ENCODE measurements at places on chromosomes 7 and 10. TPM values are rescaled to one million over a fixed set of nuclear protein-coding genes. Genes with fewer than 3 reads are reported as not detected.

- DNase-seq, result no peak
Observed at GRCh38 chr7:115933471-115933870, 97.1 kb downstream of the TFEC start.

Gene CASD1
- 23.9 TPM for total RNA-seq

GRCh38 chr7:148967032-148967372 lies 61.3 kb downstream of the PDIA4 start:
- no peak for DNase-seq

GRCh38 chr7:96648784-96649183 lies 60.9 kb downstream of the SEM1 start:
- no peak for DNase-seq

DNA sequence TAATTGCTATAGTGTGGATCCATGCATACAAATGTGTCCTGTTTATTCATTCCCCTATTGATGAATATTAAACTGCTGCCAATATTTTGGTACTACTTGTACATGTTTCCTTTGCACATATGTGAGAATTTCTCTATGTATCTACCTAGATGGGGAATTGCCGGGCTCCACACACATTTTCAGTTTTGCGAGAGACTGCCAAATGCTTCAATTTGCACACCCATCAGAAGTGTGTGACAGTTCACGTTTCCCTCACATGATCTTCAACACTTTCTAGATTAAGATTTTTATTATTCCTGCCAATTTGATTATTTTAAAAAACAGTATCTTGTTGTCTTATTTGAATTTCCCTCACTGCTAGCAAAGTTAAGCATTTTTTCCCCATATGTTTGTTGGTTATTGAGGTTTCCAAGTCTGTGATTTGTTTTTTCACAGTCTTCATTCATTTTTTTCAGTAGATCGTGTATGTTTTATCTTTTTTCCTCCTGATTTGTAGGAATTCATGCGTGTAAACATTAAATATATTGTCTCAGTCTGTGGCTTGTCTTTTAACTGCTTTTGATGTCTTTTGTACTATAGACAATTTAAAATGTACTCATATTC lies 2.4 kb upstream of the KLF14 start:
- DNase-seq, result no peak

- DNase-seq, result no peak
Observed at GRCh38 chr7:81232084-81232799, 313.4 kb upstream of the SEMA3C start.

Gene CRTAC1
- not detected for total RNA-seq

DNA sequence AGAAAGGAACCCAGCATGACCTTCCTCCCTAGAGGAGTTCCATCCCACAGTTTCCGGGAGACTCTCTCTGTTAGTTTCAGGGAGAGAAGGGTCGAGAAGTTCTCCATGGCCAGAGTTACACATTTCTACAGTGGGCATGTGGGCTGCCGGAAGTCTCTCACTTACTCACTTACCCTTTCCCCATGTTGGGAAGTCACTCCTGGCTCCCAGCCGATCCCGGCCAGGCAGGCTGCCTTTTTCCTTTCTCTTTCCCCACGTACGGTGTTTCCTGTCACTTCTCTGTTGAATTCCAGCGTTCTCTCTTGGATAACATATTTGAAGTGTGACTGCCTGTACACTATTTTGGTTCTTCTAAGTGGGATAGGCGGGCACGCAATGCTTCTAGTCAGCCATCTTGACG lies 3.5 kb downstream of the TEX36 start:
- no peak for DNase-seq

DNA sequence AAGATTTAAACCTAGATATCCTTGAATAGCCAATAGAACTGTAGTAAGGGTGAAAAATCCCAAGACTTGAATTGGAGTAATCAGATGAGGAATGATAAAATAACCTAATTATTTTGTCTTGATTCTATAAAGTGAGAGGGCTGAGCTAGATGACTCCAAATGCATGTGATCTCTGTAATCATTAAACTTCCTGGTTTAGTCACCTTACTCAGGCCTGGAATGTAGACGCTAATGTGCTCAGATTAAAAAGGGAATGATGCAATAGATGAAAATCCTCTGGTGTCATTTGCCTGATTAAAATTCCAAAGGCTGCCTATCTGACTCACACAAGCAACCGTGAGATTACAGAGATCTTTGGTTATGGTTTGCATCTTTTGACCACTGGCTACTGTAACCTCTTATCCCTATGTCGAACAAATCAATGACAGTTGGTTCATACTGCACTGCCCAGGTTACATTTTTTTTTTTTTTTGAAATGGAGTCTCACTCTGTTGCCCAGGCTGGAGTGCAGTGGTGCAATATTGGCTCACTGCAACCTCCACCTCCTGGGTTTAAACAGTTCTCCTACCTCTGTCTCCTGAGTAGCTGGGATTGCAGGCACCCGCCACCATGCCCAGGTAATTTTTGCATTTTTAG lies 2.9 kb upstream of the HKDC1 start:
- no peak for DNase-seq

Gene PNLIPRP1
- total RNA-seq, result not detected

DNA sequence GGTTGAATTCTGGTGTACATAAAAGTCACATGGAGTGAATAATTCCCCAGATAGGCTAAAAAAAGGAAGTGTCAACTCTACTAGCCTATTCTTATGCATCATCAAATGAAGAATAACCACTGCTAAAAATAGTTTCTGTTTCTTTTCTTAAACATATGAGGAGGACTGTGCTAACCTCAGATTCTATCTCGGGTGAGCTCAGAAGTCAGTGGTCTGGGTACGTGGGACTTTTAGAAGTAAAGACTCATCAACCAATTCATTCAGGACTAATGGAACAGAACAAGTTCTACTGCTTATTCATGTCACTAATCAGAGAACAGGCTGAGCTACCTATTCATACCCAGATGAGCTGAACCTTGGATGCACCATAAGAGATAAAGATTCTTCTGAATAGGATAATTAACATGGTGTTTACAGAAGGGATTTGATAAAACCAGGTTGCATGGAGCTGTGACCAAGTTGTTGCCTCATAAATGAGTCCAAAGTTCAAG lies 9.5 kb upstream of the ASAH2 start:
- DNase-seq, result no peak

DNA sequence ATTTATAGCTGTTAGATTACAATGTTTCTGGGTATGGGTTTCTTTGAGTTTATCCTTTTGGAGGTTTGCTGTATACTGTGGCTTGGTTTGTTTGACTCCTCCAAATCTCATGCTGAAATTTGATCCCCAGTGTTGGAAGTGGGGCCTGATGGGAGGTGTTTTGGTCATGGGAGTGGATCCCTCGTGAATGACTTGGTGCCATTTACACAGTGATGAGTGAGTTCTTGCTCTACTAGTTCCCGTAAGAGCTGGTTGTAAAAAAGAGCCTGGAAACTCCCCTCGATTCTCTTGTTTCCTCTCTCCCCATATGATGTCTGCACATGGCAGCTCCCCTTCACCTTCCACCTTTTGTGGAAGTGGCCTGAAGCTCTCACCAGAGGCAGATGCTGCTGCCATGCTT lies 324.1 kb downstream of the C7orf25 start:
- no peak for DNase-seq

DNA sequence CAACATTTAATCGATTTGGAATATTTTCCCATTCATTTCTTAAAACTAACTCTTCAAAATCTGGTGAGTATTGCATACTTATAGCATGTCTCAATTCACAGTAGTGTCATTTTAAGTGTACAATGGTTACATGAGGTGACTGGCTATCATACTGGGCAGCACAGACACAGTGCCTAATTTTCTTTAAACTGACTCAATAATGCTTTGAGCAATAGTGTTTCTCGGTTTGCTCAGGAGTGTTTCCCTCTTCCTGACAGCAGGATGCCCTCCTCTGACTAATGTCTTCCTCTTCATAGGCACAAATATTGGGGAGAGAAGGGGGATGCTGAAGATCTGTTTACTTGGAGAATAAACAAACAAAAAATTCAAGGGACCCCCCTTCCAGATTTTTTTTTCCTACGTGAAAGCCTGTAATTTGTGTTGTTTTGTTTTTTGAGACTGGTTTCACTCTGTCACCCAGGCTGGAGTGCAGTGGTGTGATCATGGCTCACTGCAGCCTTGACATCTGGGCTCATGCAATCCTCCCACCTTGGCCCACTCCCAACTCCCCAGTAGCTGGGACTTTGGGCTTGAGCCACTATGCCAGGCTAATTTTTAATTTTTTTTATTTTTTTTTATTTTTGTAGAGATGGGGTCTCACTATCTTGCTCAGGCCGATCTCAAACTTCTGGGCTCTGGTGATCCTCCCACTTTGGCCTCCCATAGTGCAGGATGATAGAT lies 2.2 kb downstream of the MRC1 start:
- no peak for DNase-seq

GRCh38 chr7:124101173-124101768 lies 68.4 kb upstream of the TMEM229A start:
- DNase-seq, result no peak

- no peak for DNase-seq
Observed at GRCh38 chr7:64183126-64183742, 23.8 kb upstream of the ZNF735 start.

Gene OR13A1
- total RNA-seq, result not detected

Gene INMT
- total RNA-seq, result 3.2 TPM

DNA sequence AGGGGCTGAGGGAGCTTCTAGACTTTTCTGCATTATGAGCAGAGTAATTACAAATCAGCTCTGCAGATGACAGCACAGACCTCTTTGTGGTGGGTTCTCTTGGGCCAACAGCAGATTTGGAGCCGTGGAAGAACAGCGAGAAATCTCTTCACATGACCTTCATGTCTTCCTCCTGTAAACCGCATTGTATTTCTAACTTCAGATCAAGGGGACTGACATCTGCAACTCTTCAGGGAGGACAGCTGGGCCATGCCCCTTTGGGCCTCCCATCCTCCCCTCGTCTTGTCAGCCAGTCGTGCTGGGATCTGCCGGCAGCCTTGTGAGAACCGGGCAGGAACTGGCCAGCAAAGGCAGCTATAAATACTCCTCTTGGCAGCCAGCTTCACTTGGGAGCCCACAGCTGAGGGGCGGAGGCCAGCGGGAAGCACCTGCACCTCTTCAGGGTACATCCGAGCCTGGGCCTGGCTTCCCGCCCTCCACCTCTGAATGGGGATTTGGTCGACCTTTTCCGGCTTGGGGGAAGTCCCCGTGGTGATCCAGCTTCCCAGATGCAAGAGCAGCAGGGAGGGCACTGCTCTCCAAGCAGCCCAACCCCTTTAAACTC lies 54.7 kb downstream of the STEAP1B start:
- peak; percentile 70 for DNase-seq

Gene PLAU
- 2.4 TPM for total RNA-seq

Gene CSTF2T
- total RNA-seq, result 15.9 TPM

Gene KLF14
- total RNA-seq, result not detected

GRCh38 chr7:126698446-126698845 lies 554.3 kb downstream of the GRM8 start:
- no peak for DNase-seq

DNA sequence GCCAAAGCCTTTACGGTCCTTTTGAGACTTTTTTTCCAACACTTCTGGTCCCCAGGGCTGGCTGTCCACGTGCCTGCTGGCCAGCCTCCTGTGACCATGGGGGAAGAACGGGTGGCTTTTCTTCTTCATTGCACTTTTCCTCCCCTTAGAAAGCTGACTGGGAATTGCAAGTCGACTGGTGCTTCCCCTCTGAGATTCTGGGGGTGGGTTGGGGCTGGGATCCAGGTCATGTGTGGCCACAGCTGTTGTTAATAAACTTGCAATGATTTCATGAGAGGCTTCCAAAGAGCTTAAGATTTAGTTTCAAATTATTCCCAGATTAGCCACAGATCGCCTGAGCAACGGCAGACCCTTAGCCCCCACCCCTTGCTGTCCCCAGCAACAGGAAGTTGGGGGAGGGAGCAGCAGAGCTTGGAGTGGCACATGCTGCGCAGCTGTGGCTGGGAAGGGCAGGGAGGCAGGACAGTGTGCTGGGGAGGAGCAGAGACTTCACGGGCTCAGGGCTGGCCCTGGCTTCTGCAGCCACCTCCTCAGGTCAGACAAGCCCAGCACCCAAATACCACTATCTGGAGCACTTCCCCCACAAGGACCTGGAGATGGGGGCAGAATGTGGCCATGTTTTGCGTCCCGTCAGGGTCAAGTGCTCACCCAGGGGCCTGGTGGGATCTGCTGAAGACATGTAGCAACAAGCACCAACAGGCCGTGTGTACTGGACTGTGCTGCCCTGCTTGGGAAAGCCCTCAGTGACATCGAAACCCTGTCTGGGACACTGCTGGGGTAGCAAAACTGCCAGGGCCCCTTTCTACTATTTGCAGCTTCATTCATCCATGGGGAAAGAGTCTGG lies 147.1 kb downstream of the RNF216 start:
- no peak for DNase-seq

Data from Peyer's patch (tissue), 4 donors.